Activated B cell treated with CpG ODN at 0.5 μM for 24 hours (primary cell): ENCODE measurements at places on chromosomes 4 and X. TPM values are rescaled to one million over a fixed set of nuclear protein-coding genes. Genes with fewer than 3 reads are reported as not detected.

- H3K4me3 ChIP-seq, result no peak overlapping the region
- peaks cover 11% of the 10 kb centered on the region for H3K27me3 ChIP-seq
- H3K4me1 ChIP-seq, result no peaks in the 10 kb centered on the region
- DNase-seq, result no peak
- H3K36me3 ChIP-seq, result no peaks in the 10 kb centered on the region
- H3K27ac ChIP-seq, result no peak overlapping the region
Observed at GRCh38 chr4:81352446-81352835, 119.3 kb downstream of the RASGEF1B start.

RHOXF1 gene
- not detected in 2 replicates for total RNA-seq

DNA sequence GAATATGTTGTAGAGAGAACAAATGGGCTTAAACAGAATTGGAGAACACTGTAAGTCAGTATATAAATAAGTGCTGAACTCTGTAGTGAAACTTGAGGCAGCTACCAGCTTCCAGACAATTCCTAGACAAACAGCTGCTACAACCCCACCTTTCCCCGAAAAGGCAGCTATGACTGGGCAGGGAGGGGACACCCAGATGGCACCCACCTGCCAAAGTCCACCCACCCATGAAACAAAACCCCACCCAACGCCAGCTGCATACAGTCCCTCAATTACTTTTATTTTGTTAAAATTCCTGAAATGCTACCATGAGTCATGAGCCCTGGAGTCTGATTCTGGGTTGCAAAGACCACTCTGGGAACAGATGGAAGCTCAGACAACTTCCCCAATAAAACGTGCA is 24.4 kb downstream of the RELL1 start:
- H3K27ac ChIP-seq, result no peak overlapping the region
- H3K4me3 ChIP-seq, result no peak overlapping the region
- peaks cover 1% of the 10 kb centered on the region for H3K4me1 ChIP-seq
- H3K27me3 ChIP-seq, result peaks cover 3% of the 10 kb centered on the region

ETDB gene
- not detected in 2 replicates for total RNA-seq

DNA sequence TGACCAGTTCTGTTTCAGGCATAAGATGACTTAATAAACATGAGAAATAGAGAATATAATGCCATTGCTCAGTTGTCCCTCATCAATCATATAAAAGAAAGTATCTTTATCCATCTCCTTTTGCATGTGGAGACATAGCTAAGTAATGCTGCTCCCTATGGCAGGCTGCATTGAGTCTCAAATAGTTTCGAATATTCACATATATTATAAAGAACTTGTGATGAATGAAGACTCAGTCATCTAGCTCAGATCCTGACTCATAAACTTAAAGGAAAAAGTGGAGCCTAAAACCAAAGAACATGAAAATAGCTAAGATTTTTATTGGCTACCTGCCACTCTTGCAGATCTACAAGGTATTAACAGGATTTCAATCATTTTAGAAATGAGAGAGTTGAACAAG is 11.7 kb upstream of the TLL1 start:
- H3K4me1 ChIP-seq, result no peaks in the 10 kb centered on the region
- no peak overlapping the region for H3K4me3 ChIP-seq
- no peaks in the 10 kb centered on the region for H3K36me3 ChIP-seq

SLC38A5 gene
- total RNA-seq, result 23.5 and 28.9 TPM in 2 replicates

SATL1 gene
- total RNA-seq, result not detected in 2 replicates

GRCh38 chr4:2785613-2786012 is 7.3 kb upstream of the SH3BP2 start:
- H3K4me1 ChIP-seq, result peaks cover 55% of the 10 kb centered on the region
- peaks cover 1% of the 10 kb centered on the region for H3K36me3 ChIP-seq
- H3K27ac ChIP-seq, result peak overlapping the region; percentile 93
- no peak for DNase-seq

DNA sequence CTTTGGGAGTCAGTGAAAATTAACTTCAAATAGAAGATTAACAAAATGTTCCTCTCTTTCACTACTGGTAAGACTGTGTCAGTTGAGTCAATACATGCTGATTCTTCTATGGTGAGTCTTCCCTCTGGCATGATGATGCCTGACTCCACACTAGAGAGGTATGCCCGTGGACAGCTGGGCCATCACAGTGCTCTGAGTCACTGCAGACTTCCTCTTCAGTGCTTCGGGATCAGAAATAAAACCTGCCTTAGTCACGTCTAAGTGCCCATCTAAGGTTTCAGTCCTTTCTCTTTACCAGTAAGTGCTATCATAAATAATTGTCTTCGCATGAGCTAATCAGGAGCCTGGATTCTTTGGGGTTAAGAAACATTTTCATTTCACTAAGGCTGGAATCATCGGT is 1.6 kb upstream of the ASB5 start:
- H3K27ac ChIP-seq, result no peak overlapping the region
- H3K4me3 ChIP-seq, result no peak overlapping the region
- peaks cover 2% of the 10 kb centered on the region for H3K27me3 ChIP-seq
- no peaks in the 10 kb centered on the region for H3K4me1 ChIP-seq
- no peak for DNase-seq
- no peaks in the 10 kb centered on the region for H3K36me3 ChIP-seq

AMBN gene
- total RNA-seq, result not detected in 2 replicates

DNA sequence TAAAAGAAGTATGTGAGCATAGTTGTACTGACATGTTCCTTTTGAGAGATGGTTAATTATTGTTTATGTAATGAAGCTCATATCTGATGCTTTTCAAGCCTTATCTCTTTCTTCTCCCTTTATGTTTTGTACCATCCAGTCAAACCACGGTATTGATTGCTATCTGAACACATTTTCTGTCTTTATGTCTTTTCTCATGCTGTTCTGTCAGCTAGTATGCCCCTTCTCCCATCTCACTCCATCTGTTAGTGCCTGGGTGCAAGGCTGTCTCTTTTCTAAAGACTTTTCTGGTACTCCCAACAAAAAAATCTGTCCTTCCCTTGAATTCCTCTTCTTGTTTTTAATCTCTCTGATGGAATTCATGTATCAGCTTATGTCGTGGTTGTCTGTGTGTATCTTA is 883.8 kb upstream of the IGFBP7 start:
- H3K4me1 ChIP-seq, result no peaks in the 10 kb centered on the region
- no peaks in the 10 kb centered on the region for H3K27me3 ChIP-seq
- DNase-seq, result no peak
- H3K4me3 ChIP-seq, result no peak overlapping the region
- no peaks in the 10 kb centered on the region for H3K36me3 ChIP-seq

GRCh38 chrX:44480591-44480990 is 62.1 kb downstream of the FUNDC1 start:
- no peak overlapping the region for H3K4me3 ChIP-seq
- H3K27ac ChIP-seq, result no peak overlapping the region
- no peak for DNase-seq
- no peaks in the 10 kb centered on the region for H3K36me3 ChIP-seq
- H3K27me3 ChIP-seq, result no peaks in the 10 kb centered on the region

RTL5 gene
- 2.9 TPM in 2 replicates for total RNA-seq

DNA sequence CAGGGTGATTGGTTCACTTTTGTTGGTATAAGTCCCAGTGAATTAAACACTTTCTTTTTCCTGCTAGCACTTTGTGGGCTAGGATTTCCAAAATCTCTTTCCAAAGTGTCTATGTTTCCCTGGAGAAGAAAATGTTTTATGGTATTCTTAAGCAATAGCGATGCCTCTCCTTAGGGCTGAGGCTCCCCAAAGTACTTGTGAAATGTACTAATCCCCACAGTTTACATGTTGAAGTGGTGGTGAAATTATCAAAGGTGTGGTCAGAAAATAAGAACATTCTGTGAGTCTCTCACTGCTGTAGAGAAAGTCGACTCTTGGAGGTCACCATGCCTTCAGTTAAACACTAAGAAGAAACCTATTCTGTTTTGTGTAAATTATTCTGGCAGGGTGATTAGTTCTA is 51.5 kb upstream of the AMELX start:
- H3K4me1 ChIP-seq, result no peaks in the 10 kb centered on the region
- H3K4me3 ChIP-seq, result no peak overlapping the region
- no peak overlapping the region for H3K27ac ChIP-seq
- H3K27me3 ChIP-seq, result peaks cover 2% of the 10 kb centered on the region
- no peak for DNase-seq
- no peaks in the 10 kb centered on the region for H3K36me3 ChIP-seq

SMIM43 gene
- not detected in 2 replicates for total RNA-seq

KLB gene
- total RNA-seq, result 0.18 and 0.20 TPM in 2 replicates

DNA sequence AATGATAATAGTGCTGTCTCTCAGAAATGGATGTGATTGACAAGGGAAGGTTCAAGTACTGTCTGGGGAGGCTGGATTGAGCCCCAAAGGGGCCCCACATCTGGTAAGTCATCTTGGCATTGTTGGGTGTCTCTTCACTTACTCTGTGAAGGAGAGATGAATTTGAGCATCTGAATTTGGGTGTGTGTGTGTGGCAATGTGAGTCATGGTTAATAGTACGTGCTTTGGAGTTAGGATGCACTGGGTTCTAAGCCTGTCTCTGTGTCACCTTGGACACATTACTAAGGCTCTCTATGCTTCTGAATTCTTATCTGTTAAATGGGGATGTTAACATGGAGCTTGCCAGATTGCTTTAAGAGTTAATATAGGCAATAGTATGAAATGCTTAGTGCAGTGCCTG is 80.4 kb downstream of the FRAS1 start:
- H3K36me3 ChIP-seq, result no peaks in the 10 kb centered on the region
- no peaks in the 10 kb centered on the region for H3K4me1 ChIP-seq
- no peak overlapping the region for H3K4me3 ChIP-seq
- H3K27ac ChIP-seq, result no peak overlapping the region

GRCh38 chr4:139770361-139770760 is 104.7 kb downstream of the MGST2 start:
- no peak overlapping the region for H3K27ac ChIP-seq
- peaks cover 10% of the 10 kb centered on the region for H3K4me1 ChIP-seq
- no peak overlapping the region for H3K4me3 ChIP-seq
- peaks cover 5% of the 10 kb centered on the region for H3K27me3 ChIP-seq
- H3K36me3 ChIP-seq, result no peaks in the 10 kb centered on the region
- DNase-seq, result no peak

DNA sequence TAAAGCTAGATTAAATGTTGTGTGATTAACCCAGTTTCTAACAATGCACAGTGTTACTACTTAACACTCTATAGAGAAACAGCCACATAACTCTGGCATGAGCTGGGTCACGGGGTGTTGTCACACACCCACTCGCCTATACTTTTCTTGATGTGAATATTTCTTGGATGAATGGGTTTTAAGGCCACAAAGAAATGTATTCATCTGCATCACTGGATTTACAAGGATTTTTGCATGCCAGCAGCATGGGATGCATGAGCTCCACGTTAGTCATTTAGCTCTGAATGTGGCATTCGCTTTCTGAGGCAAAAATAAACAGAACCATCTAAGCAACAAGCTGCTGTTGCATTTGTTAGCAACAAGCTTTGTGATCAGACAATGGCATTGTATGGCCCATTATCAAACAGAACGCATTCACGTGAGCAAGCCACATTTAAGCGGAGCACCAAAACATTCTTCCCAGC is 89.7 kb downstream of the LRP2BP start:
- peaks cover 36% of the 10 kb centered on the region for H3K36me3 ChIP-seq
- no peaks in the 10 kb centered on the region for H3K27me3 ChIP-seq
- no peak for DNase-seq
- H3K27ac ChIP-seq, result no peak overlapping the region
- no peak overlapping the region for H3K4me3 ChIP-seq

DNA sequence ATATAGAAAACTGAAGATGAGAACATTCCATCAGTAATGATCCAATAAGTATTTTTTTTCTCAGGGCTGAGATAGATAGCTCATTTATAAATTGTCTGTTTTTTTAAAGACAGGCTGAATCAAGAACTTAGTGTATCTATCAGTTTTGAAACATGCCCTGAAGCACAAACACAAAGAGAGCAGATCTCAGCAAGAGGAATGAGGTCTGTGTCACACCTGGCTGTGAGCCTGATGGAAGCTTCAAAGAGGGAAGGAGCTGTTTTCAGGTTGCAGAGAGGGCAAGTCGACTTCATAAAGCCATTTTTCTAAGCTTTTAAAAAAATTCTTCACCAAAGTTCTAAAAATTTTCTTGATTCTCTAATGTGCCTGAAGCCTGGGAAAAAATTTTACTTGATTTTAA is 434.9 kb downstream of the PDGFC start:
- no peak for DNase-seq
- no peak overlapping the region for H3K27ac ChIP-seq
- no peaks in the 10 kb centered on the region for H3K27me3 ChIP-seq
- H3K4me3 ChIP-seq, result no peak overlapping the region
- H3K36me3 ChIP-seq, result no peaks in the 10 kb centered on the region

DNA sequence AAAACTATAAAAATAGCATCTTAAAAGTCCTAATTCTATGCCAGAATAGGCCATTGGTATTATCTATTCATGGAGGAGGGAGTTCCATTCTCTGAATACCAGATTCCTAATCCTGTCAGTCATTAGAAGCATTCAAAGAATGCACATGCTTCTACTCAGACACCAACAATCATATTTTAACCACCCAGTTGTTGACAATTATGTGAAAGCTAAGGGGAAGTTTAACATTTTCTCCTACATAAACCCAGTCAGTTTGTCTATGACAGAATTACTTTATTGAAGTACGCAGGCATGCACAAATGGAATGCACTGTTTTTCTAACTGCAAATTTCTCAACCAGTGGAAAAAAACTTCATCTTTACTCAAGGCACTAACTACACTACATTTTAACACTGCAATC is 69.6 kb upstream of the MTNR1A start:
- H3K27me3 ChIP-seq, result no peaks in the 10 kb centered on the region
- H3K27ac ChIP-seq, result no peak overlapping the region
- peaks cover 1% of the 10 kb centered on the region for H3K4me1 ChIP-seq
- no peaks in the 10 kb centered on the region for H3K36me3 ChIP-seq
- no peak for DNase-seq
